ENCODE measurements at places on chromosomes 12 and 14.

- no peak for DNase-seq
These were observed 468.5 kb downstream of the ETNK1 start for GRCh38 chr12:23093488-23093887.

DNA sequence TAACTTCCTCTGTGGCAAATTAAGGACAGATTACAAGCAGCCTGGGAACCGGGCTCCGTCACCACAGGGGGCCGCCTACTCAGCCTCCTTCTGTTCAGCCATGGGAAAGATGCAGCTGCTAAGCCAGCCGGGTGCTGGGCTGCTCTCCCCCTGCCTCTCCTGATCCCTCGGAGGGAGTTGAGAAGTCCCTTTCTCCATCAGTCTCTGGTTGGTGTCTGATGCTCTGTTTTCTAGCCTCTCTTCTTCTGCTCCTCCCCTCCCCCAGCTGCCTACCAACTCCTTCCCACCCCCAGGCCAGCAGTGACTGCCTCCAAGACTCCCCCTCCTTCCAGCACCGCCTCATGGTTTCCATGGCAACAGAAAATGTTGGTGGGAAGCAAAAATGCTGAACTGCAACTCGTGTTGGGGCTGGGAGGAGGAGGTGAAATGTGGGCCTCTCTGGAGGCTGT is 486.7 kb downstream of the APAF1 start:
- no peak for DNase-seq

GRCh38 chr14:68506021-68506644 is 286.7 kb downstream of the ZFP36L1 start:
- no peak for DNase-seq

GRCh38 chr12:54998958-54999510 is 14.5 kb upstream of the TESPA1 start:
- no peak for DNase-seq

GRCh38 chr12:93766796-93767523 is 89.8 kb downstream of the CRADD start:
- no peak for DNase-seq

DNA sequence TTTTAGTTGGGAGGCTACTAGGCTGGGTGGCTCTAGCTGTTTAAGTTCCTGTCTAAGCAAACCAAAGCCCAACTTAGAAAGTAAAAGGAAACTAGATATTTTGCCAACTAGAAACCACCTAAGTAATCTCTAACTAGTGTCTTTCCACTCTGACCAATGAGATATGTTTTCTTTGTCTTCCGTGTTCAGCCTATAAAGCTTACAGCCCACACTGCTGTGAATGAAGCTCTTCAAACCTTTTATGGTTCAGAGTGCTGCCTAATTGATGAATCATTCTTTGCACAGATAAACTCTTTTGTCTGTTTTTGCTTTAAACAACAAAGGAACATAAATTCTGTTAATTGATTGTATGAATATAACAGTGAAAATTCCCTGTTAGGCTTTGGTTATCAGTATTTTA is 66.1 kb downstream of the FUT8 start:
- DNase-seq, result no peak

- no peak for DNase-seq
These were observed 96.9 kb downstream of the EML5 start for GRCh38 chr14:88695870-88696269.

- DNase-seq, result peak; percentile 89
These were observed at the start of gene DRAM1 for GRCh38 chr12:101876861-101877805. Gene DRAM1 (plus strand): TSS chr12:101877580. CDS start chr12:101877790, 210 bp downstream.

DNA sequence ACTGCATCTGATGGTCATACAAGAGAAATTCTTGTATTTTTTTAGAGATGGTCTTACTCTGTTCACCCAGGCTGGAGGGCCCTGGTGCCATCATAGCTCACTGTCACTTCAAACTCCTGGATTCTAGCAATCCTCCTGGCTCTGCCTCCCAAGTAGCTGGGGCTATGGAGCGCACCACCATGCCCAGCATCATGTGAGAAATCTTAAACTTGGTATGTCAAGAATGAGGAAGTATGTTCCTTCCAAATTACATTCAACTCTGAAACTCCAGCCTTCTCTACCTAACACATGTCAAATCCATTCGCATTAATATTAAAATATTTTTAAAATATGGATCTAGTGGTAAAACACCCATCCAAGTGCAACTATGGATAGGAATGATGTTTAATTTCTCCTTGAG is 27.5 kb upstream of the CDKN3 start:
- no peak for DNase-seq

DNA sequence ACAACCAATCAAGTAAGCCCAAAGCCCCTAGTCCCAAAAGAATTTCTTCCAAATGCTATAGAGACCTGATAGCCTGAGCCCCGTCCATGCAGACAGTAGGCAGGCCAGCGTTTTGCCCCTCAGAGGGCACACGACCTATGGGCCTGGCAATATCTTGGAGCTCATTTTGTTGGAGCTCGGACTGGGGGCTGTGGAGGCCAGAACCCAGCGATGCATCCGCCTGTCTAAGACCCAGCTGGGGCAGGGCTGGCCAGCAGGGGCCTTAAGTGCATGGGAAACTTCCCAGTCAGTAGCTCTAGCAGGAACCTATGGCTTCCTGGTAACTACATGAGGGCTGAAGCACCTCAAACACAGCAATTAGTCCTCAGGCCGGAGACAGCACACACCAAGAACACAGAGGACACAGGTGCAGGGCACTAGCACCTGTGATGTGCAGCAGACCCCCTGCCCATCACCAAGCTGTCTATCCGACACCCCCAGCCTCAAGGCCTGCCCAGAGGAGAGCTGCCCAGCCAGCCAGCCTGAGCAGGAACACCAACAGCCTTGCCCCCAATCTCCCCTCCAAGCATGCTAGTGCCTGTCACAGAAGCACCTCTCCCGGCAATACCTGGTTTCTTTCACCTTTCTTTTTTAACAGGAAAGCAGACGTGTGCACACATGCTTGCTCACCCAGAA is 50.8 kb downstream of the ARL6IP4 start:
- DNase-seq, result no peak

DNA sequence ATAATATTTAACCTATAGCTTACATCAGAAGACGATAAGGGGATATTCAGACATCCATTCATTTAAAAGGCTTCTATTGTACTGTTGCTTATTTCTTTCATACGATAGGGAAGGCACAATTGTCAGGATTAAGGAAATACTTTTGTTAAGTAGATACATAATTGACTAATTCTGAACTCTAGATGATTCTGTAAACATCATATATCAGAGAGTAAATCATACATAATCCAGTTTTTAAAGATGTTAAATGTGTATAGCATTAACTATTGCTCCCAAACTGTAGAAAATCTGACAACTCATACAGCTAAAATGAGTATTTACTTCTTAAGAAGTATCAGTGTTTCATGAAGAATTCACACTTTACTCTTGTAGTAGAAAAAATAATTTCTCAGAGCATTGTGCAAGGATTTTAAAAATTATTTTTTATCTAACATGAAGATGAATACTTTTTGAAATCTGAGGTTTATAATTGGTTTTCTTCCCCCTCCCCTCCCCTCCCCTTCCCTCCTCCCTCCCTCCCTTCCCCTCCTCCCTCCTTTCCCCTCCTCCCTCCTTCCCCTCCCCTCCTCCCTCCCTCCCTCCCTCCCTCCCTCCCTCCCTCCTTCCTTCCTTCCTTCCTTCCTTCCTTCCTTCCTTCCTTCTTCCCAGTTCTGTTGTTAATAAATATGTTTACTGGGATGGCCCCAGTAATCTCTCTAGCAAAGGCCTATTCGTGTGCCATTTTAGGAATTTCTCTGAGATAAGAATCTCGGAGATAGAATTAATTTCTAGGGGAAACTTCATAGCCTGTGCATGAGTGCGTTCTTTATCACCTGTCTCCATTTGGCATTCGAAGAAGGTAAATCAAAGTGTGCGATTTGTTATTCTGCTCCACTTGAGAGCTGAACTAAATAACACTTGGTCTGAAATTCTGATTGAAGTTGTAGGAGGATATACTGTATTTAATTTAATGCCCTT is 2.3 kb downstream of the NPAS3 start:
- no peak for DNase-seq

DNA sequence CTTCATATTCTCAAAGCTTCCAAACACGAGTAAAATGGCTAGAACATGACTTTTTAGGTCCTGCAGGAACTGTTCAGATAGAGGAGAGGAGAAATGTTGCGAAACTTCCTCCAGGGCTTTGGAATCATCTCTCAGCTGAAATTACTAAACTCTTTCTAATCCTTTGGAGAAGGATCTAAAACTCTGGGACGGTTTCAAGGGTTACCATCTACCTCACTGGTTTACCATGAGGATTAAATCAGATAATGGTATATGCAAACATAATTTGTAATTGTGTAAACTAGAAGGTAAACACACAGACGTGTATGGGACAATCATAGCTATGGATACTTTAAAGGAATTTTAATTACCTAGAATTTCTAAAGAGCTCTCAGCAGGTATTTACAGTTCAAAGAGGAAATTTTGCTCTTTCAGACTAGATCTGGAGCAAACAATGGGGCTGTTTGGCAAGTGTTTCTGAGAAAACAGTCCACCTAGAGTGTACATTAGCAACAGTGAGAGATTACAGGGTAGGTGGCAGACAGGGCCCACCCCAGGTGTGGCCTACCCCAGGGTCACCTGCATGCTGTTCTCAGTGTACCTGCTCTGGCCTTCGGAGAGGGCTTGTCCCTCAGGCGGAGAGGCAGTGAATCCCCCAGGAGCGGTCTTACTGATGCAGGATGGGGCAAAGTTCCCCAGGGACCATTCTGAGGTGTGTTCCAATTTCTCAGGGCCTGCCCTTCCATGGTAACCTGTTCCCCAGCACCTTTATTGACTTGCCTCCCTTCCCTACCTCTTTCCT is 124.7 kb upstream of the MAX start:
- DNase-seq, result no peak

DNA sequence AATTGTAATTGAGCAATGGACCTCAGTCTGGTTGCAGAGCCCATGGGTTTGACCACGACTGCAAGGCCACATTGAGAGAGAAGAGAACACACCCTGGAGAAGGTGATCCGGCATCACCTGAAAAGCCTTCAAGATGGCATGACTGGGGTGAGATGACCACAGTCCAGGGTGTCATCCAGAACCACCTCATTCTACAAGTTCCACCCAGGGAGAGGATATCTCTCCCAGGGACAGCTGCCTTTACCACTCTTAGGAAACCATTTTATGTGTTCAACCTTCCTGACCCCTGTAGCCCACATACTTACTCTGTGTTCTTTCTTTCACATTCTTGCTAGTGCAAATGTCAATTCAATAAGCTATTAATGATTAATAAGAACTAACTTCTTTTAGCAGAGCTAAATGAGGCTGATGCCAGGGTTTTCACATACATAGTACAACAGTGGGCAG is 43.4 kb upstream of the CPM start:
- DNase-seq, result no peak

DNA sequence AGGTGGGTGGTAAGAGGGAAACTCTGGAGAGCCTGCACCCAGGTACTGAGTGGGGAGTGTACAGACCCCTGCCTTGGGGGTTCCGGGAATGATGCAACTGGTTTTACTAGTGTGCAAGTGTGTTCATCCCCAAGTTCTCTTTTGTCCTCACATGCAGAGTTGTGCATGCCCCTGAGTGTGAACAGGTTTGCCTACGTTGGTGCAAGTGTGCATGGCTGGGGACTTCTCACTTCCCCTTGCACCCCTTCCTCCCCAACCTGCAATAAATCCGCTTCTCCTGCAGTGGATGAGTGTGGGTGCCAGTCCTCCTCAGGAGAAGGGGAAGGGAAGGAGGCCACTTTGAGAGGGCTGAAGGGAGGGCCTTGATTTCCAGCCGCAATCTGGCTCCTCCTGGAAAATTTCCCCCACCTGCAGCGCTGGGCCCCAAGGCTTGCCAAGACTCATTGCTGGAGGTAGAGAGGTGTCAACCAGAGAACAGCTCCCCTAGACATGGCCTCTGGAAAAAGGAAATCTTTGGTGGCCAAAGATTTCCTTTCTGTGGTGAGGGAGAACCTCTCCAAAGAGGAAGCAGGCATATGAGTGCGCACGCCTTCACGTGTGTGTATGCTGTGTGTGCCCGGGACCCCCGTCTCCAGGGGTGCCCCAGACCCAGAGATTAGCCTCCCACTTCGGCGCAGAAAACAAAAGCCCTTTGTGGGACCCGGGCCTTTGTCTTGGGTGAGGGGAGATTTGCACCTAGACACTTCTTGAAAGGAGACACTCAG is 5.5 kb downstream of the AQP2 start:
- no peak for DNase-seq

DNA sequence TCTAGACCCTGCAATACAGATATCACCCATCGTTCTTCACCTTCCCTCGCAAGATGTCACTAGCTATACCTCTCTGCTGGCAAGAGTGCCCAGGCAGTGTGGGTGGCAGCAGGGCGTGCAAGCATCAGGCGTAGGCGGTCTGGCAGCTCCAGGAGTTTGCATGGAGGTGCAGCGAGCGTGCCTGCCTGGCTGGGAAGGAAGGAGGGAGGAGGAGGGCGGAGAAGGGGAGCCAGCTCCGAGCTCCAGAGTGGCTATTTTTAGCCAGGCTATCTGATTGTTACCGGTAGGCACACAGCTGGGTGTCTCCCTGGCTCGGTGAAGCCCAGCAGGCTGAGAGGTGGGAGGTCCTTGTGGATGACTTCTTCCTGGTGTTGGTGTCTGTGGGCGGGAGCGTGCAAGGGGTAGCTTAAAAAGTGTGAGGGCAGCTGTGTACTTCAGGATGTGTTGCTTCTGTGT is 6.2 kb downstream of the FOXJ2 start:
- peak; percentile 67 for DNase-seq

DNA sequence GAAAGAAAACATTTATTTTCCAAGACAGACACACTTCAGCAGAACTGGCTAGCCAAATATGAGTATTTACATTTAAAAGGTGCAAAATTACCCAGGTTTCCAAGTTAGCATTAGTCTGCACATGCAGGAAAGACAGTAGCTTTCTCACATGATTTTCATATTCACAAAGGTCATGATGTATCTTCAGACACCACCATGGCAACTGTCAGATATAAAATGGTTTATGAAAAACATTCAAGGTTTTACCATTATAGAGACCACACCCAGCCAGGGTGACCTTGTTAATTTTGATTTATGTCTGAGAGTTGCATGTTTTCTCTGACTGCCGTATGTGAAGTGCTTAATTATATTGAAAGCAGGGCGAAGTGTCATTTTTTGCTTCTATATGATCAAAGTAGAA is 91.2 kb downstream of the GXYLT1 start:
- no peak for DNase-seq

DNA sequence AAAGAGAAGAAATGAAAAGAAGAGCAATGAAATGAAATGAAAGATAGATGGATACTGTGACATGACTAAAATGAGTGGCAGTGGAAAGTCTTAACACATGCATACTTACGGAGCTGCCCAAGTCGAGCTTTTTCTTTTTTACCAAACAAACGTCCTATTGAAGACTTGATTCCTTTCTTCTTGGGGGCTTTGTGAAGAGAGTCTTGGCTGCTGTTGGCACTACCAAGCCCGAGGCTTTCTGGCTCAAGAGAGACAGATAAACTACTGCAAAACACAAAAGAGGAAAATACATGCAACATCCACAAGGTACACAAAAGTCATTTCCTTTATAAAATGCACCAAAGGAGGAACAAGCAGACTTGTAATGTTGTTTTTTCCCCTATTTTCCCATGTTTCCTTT is 261.2 kb downstream of the ACSS3 start:
- no peak for DNase-seq

GRCh38 chr14:67999290-67999689 is 179.7 kb downstream of the RAD51B start:
- no peak for DNase-seq

Data from activated CD8-positive, alpha-beta memory T cell treated with anti-CD3 and anti-CD28 coated beads for 24 hours (primary cell).